HFFc6 (cell line): ENCODE measurements at places on chromosomes 3 and 15. TPM values are rescaled to one million over a fixed set of nuclear protein-coding genes. Genes with fewer than 3 reads are reported as not detected.

MCF2L2 gene
- 0.27 TPM in 1 of 3 replicates, not detected in the others for total RNA-seq

- no peak for DNase-seq
These were observed 51.6 kb downstream of the GATM start for GRCh38 chr15:45326741-45327140.

- no peak for DNase-seq
These were observed 549.2 kb upstream of the TBL1XR1 start for GRCh38 chr3:177746337-177746933.

DNA sequence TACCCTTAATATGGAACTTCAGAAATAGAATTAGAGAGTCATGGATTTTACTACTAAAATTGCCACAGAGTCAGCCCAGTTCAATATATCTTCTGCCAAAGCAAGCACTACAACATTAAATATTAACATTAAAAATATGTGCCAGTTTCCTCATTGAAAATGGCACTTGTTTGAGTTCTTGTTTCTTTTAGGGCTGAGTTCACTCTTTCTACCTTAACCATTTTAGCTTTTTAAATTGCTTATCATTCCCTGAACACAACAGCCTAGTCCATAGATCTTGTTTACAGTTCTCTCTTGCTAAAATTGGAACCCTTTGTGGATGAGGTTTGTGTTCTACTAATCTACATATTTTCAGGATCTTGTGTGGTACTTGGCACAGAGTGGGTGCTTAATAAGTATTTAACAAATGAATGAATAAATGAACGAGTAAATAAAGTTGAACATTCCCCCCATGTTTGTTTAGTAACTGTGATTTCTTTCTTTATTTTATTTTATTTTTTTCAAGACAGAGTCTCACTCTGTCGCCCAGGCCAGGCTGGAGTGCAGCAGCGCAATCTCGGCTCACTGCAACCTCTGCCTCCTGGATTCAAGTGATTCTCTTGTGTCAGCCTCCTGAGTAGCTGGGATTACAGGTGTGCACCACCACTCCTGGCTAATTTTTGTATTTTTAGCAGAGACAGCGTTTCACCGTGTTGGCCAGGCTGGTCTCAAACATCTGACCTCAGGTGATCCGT lies 46.0 kb upstream of the SLC7A14 start:
- no peak for DNase-seq

KBTBD13 gene
- not detected in 3 replicates for total RNA-seq

TTC14 gene
- 23.1 to 26.6 TPM (median 25.7 TPM) in 3 replicates for total RNA-seq

DNA sequence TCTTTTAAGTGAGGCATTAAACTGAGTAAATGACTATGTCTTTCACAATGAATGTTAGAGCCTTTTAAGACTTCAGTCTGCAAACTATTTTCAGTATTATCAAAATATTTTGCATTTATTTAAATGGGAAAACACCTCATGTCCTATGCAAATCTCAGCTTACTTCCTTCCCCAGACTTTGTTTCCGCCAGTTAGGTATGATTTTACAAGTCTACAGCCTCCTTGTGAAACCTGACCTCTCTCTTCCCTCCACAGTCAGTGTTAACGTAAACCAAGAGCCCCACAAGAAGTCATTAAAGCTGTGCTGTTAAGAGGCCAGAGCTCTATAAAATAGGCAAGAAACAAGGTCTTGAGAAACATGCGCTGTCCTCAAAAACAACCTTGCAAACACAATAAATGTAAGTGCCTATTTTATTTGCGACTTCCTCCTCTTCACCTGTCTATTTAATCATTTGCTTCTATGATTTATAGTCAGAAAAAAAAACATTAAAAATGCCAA lies 48.3 kb downstream of the PRTG start:
- no peak for DNase-seq

TRAT1 gene
- not detected in 3 replicates for total RNA-seq

GRCh38 chr3:147361454-147362420 lies 44.6 kb downstream of the ZIC4 start:
- DNase-seq: no peak

PAK6 gene
- not detected in 3 replicates for total RNA-seq

- no peak for DNase-seq
These were observed at the start of gene TM4SF4 for GRCh38 chr3:149474250-149474817. Gene TM4SF4, plus strand, starts transcription at chr3:149474697. Its CDS starts 181 bp downstream, at chr3:149474878.

EPHB3 gene
- total RNA-seq: 4.1 to 6.6 TPM (median 5.4 TPM) in 3 replicates

DNA sequence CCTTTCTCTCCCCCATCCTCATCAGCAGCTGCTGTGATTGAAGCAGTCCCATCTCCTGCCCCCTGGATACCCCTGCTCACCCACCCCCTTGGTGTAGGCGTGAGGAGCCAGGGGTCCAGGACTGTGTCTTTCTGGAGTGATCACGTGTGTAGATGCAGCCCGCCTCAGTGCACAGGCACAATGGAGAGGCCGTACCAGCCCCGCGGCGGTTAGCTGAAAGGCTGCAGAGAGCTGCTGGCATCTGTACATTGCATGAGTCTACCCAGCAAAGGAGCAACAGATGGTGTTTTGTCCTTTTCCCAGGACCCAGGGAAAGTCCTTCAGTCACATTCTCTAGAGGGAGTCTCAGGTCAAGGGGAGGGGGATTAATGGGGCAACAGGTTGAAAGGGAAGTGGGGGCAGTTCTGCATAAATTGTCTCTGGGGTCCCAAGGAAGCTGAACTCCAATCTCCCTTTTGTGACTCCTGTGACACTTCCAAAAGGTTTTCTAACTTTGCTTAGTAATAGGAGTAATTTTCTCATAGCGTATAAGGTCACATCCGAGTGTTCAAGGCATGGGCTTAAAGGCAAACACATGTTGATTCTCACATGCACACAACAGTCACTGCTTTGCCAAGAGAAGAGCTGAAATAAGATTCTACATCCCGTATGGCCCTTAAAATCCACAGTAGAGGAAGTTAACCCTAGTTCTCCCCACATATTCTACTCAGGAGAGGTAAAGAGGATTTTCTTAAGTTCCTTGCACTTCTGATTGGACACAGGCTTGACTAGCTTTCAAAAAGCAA lies 7.1 kb downstream of the CSPG5 start:
- no peak for DNase-seq

DNA sequence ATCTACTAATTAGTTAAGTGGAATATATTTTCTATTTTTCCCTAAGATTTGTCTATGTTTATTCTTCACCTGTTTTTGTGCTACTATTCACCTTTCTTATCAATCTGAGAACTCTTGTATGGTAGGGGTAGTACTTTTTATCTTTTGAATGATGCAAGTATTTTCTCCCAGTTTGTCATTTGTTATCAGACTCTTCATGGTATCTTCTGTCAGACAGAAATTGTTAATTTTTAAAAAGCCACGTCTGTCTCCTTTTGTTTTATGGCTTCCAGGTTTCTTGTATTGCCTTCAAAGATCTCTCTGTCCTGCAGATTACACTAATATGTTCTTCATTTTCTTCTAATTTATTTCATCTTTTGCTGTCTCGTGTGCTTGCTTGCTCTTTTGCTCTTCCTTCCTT lies 184.3 kb downstream of the PCCB start:
- DNase-seq: no peak

DNA sequence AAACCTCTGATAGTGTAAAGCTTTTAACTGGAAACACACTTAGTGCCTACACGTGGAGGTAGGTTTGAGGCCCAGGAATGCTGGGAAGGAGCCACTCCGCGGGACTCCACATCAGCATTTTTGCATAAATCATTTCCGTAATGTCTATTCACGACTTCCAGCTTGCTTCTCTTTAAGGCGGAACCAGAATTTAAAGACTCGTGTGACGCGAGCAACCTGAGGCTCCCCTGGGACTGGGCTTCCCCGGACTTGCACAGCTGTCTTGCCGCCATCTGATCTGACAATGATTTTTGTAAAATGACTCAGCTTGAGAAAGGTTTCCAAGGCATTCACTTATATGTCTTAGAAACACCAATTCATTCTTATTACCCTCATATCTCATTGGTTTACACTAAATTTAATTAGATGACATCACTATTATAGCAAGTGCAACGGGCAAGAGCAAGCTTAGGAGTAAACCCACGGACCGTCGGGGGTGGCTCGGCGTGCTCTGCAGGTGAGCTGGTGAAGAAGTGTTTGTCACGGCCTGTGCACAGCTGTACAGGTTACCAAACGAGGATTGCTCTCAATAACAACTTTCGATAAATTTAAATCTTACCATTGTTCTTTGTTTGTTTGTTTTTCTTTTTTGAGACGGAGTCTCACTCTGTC lies 95.2 kb downstream of the CHSY1 start:
- no peak for DNase-seq

BNC1 gene
- total RNA-seq: 8.4 to 16.5 TPM (median 11.8 TPM) in 3 replicates

- DNase-seq: no peak
These were observed 4.6 kb downstream of the VPS8 start for GRCh38 chr3:184816614-184817013.

KPNA1 gene
- total RNA-seq: 91.7 to 105 TPM (median 103 TPM) in 3 replicates

OR5H15 gene
- total RNA-seq: not detected in 3 replicates

- no peak for DNase-seq
These were observed 252.7 kb downstream of the SLC9A9 start for GRCh38 chr3:143595456-143596077.

CYP8B1 gene
- not detected in 3 replicates for total RNA-seq

DNA sequence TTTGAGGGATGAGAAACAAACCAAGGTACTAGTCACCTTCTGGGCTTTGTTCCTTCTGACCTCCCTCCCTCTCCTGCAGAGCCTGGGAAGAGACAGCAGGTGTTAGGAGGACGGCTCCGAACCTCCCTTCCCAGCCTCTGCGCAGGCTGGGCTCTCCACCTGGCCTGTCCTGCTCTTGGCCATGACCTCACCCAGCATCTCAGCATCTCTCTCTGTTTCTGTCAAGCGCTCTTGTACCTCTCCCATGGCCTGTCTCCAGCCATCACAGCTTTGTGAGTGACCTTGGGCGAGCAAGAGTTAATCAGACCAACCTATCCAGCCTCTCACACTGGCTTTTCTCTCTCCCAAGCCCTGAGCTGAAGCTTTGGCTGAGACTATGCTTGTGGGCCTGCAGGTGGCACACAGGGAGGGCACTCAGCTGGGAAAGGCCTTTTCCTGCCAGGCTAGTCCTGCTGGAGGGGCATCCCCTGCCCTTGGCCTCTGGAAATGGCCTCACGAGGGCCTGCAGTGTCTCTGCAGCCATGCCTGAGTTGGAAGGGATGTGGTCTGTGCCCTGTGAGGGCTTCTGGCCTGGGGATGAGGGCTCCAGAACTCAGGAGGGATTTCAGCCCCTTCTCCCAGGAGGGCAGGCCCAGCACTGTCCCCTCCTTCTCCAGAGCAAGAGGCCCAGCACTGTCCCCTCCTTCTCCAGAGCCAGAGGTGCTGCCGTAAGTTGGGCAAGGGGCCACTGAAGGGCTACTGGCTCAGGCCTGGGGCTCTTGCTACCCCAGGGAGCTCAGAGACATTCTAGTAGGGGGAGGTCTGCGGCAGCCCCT lies 2.1 kb downstream of the CHST13 start:
- no peak for DNase-seq

MKRN3 gene
- total RNA-seq: 0.14 TPM in 1 of 2 replicates, not detected in the other

DNA sequence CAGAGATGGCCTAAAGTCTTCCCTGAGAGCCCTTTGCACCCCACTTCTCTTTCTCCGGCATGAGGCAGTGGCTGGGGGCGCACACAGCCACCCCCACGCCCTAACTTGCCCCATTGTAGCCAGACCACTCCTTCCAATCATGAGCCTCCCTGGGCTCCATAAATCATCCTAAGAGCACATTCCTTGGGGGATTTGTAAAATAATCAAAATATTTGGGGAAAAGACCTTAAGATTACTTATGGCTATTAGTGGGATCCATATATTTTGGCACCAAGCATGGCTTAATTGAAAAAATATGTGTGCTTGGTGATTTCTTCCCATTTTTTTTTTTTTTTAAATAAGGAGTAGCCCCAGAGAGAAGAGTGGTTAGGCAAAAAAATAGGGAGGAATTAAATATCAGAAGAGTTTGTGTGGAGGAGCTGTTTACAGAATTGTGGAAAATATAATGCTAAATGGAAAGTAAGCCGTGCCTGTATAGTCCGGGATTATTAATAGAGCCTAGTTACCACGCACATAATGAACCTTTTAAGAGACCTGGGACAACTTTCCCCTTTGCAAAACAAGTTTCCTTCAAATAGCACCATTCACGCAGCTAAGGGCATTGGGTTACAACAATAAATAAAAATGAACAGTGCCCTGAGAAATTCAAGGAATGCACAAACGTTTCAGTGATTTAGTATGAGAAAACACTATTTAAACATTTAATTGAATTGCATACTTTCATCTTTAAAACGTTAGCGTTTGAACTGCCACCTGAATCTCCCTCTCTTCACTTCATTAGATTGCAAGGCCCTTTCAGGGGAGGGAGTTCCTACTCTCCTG lies 46.1 kb downstream of the SMAD6 start:
- peak; percentile 80 for DNase-seq

- DNase-seq: no peak
These were observed 14.1 kb downstream of the LOXL1 start for GRCh38 chr15:73940061-73940981.

RLBP1 gene
- total RNA-seq: not detected in 3 replicates

DNA sequence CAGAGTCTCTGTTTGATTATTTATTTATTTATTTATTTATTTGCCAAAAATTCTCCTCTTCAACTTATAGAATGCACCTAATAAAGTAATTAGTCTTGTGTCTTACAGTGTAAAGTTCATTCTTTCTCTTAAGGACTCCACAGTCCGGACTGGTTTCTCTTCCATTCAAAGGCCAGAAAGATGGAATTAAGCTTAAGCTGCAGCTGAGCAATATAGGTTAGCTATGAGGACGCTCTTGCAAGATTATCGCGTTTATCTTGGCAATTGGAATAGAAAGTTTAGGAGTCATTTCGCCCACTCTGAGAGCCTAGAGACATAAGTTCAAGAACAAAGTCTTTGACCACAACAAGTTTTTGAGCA lies 15.0 kb downstream of the TAGLN3 start:
- DNase-seq: no peak

GPR62 gene
- total RNA-seq: not detected in 3 replicates

CPN2 gene
- 0.15 to 0.56 TPM (median 0.23 TPM) in 3 replicates for total RNA-seq

ZNF860 gene
- total RNA-seq: 0.21 to 0.57 TPM (median 0.40 TPM) in 3 replicates

DNA sequence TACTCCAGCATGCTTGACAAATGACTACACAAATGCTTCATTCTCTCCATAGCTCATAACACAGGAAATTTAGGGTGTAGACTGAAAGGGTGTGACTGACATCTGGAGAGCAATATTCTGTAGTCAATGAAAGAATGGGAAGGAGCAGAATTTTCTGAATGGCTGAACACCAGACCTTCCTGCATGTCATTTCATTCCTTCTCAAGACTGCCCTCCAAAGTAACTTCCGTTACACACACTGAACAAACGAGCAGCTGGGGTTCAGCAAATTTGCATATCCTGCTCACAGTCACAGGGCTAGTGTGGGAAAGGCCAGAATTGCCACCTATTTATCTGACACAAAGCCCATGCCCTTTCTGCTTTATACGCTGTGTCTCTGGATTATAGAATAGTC lies 325.0 kb upstream of the CFAP20DC start:
- DNase-seq: no peak

- DNase-seq: peak; percentile 84
These were observed 64.2 kb upstream of the ARL8B start for GRCh38 chr3:5057857-5058324.

DNA sequence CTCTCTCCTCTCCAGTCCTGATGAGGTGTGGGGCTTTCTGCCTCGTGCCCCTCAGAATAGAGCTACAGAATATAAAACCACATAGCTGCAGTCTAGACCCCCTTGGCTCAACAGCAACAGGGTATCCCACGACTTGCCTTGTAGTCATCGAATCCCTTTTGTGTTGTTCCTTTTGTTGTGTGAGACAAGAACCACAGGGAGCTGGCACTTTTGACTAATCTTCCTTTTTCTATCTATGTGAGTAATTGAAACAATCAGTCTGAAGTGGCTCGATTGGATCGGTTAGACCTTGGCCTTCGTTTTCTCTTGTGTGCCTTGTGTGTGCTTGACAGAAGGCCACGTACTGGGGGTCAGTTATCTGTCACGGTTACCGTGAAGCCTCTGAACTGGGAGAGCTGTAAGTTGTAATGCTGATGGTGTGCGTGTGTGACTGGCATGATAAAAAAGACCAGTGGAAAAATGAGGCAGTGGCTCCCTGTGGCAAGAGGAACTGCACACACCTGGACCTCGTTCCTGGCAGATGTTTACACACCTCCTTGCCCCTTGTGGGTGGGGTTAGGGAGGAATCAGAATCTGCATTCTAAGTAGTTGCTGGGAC lies 23.2 kb upstream of the IQCF6 start:
- DNase-seq: no peak
